ENCODE measurements at places on chromosomes 5 and 9. TPM values are rescaled to one million over a fixed set of nuclear protein-coding genes. Genes with fewer than 3 reads are reported as not detected.

DNA sequence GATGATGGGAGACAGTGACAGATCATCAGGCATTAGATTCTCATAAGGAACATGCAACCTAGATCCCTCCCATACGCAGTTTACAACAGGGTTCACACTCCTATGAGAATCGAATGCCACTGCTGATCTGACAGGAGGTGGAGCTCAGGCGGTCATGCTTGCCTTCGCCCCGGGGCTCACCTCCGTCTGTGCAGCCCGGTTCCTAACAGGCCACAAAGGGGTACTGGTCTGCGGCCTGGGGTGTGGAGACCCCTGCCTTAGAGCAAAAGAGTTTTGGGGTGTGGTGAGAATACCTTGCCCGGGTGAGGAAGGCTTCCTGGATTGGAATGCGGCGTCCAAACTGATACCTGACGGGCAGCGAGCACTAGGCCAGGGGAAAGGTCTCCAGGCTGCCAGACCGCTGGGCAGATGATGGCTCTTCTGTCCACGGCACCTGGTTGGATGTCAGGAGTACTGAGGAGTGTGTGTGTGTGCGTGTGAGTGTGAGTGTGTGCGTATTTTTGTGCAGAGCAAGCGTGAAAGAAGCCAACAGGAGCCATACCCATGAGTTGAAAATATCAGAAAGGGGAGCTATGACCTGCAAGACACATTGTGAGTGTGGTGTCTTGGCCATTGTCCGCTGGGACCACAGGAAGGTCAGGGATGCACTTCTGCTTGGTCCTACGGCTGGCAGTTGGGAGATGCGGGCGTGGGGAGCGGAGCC lies 55.4 kb downstream of the ACER2 start:
- no peak for DNase-seq

DNA sequence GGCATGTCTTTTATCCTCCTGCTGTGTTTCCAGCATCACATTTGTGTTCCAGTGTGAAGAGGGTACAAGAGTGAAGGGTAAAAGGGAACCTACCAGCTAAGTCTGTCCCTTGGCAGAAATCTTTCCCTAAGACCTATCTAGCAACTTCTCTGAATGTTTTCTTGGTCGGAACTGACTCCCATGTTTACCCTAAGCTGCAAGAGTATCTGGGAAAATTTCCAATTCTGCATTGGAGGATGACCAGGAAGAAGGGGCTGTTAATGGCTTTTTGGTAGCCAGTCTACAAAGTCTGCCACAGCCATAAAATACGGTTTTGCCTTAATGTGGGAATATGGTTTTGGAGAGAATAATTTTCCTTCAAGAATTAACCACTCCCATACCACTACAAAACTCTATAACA lies 75.1 kb downstream of the MAST4 start:
- DNase-seq: no peak

PLPPR1 gene
- total RNA-seq: 0.33 TPM

- DNase-seq: no peak
These were observed 21.9 kb upstream of the DHFR start for GRCh38 chr5:80676706-80677105.

GRCh38 chr5:6819521-6819920 lies 106.3 kb downstream of the TENT4A start:
- no peak for DNase-seq

DNA sequence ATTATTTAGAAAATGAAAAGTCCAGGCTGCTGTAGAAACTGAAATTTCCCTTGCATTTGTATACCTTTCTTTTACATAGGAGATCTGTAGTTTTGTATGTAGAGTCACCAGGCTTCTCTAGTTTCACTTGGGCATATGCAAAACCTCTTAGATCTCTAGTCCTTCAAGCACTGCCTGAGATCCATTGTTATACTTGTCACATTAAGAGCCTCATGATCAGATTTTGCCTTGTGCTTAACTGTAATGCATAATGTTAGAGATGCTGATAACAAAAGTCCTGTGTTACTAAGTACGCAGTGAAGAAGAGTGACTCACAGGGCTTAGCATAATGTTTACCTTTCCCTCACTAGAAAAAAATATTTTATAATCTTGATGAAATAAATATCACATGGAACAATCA lies 250.2 kb downstream of the CYLC2 start:
- DNase-seq: no peak
